ENCODE measurements at places on chromosomes 16 and 17.

DNA sequence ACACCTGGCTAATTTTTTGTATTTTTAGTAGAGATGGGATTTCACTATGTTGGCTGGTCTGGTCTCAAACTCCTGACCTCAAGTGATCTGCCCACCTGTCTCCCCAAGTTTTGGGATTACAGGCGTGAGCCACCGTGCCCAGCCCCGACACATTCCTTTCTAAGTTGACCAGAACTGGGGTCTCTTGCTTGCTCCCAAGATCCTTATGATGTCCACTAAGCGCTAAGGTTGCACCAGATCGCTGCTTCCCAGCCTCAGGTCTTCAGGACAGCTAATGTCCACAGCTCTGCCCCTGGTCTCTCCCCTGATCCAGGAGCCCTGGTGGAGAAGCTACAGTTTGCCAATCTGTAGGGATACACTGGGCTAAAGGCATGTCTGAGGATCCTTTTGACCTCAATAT, 29.5 kb downstream of the NSMCE1 start:
- no peak for DNase-seq

GRCh38 chr17:13346592-13346991, 255.1 kb downstream of the HS3ST3A1 start:
- no peak for DNase-seq

DNA sequence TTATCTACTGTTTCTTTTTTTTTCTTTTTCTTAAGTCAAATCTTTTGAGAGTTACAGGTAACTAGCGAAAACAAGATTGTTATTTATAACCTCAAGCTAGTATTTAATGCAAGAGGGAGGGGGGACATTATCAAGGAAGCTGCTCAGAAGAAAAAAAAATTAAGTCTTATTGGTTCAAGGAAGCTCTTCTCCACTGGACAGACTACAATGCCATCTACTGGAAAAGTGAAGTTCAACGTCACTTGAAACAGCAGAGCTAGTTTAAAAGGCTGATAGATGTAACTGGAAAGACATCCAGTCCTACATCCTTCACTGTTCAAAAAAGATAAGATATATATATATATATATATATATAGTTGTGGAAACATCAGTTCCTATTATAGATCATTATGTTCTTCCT, 418.0 kb upstream of the PSMD7 start:
- DNase-seq = peak; percentile 5

GRCh38 chr16:87541872-87542234, 49.0 kb upstream of the ZCCHC14 start:
- DNase-seq = no peak

GRCh38 chr17:74569020-74570003, 2.0 kb upstream of the CD300H start:
- no peak for DNase-seq

- no peak for DNase-seq
Measured at GRCh38 chr16:6446370-6446769, 886.3 kb upstream of the RBFOX1 start.

DNA sequence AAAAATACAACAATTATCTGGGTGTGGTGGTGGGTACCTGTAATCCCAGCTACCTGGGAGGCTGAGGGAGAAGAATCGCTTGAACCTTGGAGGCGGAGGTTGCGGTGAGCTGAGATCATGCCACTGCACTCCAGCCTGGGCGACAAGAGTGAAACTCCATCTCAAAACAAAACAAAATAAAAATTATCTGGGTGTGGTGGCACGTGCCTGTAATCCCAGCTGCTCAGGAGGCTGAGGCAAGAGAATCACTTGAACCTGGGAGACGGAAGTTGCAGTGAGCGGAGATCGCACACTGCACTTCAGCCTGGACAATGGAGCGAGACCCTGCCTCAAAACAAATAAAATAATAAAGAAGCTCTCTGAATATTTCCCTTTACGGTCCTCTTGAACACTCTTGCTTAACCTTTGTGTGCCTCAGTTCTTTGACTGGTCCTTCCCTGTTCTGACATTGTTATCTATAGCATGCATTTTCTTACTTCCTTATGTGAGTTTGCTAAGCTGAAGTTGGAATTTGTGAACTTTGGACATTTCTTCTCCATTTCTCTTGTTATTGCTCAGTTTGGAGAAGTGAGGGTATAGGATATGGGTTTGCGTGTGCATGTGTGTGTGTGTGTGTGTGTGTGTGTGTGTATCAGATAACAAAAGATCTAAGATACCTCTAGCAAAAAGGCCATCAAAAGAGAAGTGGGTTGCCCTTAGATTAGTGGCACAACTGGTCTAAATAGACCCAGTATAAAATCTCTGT, 29.7 kb upstream of the WSB1 start:
- no peak for DNase-seq

GRCh38 chr17:20944014-20944865, 98.6 kb downstream of the USP22 start:
- no peak for DNase-seq

GRCh38 chr17:9183306-9183705, 162.0 kb downstream of the NTN1 start:
- DNase-seq = no peak

GRCh38 chr17:47252209-47252608, 1.4 kb upstream of the ITGB3 start:
- no peak for DNase-seq

GRCh38 chr16:48109475-48109874, 46.3 kb downstream of the ABCC12 start:
- DNase-seq = no peak

GRCh38 chr16:75266738-75267630, 15.6 kb upstream of the BCAR1 start:
- no peak for DNase-seq

GRCh38 chr17:81063106-81064093, 28.4 kb downstream of the BAIAP2 start:
- DNase-seq = no peak

DNA sequence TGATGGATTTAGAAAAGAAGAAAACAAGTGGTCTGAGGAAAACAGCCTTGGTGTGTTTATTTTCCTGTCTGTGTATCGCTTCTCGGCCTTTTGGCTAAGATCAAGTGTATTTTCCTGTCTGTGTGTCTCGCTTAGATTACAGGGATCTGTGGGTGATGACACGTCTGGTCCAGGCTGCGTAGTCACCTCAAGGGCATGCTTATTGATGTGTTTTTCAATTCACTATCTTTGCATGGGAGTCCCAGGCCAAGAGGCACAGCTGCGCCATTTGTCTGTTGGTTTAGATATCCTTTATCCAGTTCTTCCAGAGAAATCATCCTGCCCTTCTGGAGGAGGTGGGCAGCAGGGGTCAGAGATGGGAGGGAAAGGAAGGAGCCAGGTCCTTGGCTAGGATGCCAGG, 47.1 kb upstream of the STH start:
- DNase-seq = no peak

DNA sequence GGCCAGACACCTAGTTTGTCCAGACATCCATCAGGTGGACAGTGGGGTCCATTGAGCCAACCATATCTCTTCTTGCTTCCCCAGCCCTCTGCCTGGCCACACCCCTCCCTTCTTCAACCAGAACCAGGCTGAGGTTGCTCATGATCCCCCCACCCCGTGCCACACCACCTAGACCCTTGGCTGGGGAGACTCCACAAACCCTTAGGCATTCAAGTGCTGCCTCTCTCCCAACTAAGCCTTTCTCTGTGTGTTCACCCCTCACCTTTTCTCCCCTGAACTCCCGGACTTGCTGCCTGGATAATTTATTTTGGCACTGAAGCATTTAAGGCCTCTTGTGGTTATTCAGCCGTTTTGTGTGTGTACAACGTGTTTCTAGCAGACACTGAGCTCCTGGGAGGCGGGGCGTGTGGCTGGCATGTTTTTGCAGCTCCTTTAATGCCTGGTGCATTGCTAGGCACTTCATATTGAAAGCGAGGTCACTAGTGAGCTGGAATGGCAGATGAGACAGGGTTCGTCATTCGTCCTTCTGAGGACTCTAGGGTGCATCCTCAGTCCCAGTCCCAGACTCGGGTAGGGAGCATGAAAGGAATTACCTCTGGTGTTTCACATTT, 28.7 kb downstream of the CACNA1G start:
- DNase-seq = no peak

DNA sequence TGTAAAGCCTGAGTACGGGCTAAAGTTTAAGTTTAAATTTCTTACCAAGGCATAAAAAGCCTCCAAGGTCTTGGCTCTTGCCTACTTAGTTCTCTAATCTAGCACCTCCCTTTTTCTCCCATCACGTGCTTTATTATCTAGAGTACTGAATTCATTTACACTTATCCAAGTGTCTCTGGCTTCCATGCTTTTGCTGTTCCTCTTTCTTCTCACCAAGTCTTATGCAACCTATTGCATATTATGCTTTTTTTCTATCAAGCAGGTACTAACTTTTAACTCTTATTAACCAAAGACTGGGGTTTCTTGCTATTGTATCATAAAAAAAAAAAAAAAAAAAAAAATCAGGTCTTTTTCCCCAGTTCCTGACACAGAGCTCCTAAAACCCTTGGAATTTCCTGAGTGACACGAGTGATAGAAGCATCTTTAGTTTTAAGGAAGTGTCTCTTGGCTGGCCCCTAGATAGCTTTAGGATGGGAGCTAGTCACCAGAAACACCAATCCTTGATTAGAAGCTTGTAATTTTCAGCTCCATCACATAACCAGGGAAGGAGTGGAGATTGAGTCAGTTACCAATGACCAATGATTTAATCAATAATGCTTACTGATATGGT, 44.9 kb downstream of the SSH2 start:
- DNase-seq = no peak

DNA sequence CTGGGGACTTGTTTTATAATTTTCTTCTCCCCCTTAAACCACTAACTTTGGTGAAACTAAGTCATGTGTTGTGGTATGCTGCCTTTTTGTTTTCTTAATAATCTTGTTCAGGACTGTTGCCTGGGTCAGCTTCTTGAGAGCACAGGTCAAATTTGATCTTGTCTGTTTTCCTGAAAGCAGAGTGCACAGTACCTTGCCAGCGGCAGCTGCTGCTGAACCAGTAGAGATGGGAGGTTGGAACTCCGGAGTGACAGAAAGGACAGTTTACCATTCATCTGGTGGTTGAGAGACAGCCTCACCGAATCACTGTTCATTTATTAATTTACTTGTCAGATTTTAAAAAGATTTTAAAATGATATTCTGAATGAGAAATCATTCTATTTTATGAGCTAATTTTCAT, 125.0 kb downstream of the PHKB start:
- no peak for DNase-seq

GRCh38 chr16:970386-970765, 408 bp downstream of the LMF1 start:
- DNase-seq = no peak

GRCh38 chr16:85129876-85130704, 17.8 kb upstream of the CIBAR2 start:
- no peak for DNase-seq

DNA sequence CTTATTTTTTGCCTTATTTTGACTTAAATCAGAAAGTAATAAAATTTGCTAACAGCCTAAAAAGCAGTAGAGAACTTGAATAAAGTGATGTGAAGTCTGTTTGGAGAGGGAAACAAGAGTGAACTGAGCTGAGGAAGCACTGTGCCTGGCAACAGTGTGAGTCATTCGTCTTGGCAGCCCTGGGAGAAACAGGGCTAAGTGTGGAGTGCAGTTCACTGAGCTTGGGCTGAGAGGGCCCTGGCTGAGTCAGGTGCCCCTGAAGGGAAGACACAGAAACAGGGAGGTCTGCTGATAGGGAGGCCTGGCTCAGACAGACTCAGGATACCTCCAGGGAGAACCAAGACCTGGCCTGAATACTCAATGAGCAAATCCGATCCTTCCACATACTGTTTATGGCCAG, 132.1 kb downstream of the HS3ST4 start:
- no peak for DNase-seq

DNA sequence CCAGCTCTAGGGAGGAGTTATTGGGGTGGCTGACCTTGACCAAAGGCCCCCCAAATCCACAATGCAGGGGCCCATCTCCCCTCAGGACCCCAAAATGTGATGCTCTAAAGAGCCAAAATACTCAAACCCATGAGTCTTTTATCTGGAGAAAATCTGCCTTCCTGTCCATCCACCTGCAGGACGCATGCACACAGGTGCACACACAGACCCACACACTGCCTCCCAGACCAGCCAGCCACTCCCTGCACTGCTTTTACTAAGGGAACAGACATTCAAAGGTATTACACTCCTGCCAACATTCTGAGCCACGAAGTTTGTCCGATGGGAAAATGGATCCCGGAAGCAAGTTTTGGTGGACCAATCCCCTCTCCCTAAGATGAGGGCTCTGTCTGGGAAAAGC, 76.1 kb upstream of the CDH5 start:
- no peak for DNase-seq

GRCh38 chr16:80591071-80591915, 50.5 kb downstream of the DYNLRB2 start:
- DNase-seq = no peak

DNA sequence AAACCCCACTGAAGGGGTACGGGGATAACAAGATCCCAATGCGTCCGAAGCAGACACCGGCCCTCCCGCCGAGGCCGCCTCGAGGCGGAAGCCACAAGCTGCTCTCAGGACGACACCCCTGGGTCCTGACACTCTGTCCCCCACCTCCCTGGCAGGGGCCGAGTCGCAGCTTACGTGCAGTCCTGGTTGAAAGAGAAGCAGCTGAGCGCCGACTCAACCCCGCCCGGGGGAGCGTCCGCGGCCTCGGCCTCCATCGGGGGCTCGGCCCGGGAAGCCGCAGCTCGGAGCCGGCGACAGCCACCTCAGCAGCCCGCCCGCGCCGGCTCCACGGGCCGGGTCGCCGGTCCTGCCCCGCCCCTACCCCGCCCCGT, at the start of gene WIPI1:
Gene WIPI1, minus strand, starts transcription at position 329 of the 371 bp plus-strand sequence. Its CDS starts 75 bp downstream, at position 254.
- no peak for DNase-seq

- DNase-seq = no peak
Measured at GRCh38 chr16:48252013-48252412, 4.7 kb upstream of the ABCC11 start.

DNA sequence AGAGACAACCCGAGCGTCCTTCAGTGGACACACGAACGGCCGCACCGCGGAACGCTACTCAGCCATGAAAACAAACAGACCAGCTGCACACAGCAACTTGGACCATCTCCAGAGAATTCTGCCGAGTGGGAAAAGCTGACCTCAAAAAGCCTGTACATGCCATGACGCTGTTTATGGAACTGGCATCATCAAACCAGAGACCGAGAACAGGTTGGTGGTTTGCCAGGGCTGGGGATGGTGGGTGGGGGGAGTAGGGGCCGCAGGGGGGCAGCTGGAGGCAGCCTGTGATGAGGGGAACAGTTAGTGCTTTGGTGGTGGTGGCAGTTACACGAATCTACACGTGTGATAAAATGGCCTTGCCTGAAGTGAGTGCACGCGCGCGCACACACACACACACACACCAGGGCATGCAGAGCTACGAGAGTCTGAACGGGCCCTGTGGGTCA, 169.8 kb downstream of the LAT start:
- no peak for DNase-seq
